GM19239 (cell line): ENCODE measurements at places on chromosomes 7 and 10.

DNA sequence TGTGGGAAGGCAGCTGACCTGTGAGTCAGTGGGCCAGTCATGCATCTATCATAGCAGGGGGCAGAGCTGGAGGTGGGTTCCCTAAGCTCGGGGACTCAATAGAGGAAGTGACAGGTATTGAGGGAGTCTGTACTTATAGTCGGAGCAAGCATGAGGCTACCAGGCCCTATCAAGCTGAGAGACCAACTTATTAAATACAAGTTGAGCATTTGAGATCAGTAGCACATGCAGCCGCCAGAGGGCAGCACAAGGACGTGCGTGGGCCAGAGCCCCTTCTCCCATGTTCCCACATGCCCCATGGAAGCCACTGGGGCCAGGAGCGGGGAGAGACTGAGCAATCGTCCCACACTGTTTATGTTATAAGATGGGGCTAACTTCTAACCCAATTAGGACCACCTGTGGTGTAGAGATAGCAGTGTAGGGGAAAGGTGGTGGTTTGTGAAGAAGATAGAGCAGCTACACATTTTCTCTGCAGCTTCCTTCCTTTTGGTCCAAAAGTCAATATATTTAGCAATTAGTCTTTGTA is 13.0 kb upstream of the STK31 start:
- peak; percentile 26 for DNase-seq

DNA sequence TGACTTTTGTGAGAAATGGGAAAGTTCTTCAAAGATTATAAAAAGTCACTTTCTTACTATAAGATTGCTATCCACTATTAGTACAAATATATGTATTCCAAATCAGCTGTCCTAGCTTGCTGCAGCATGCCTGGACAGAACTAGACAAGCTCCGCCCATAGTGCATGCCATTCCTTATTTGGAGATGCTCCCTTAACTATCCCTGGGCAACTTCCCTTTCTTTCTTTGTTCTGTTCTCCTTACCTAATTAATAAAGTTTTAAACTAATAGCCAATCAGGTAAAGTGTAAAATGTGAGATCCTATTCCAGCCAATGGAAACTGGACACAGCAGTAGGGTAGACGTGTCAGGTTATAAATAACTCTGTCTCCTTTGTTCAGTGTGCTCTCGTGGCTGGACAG is 281.9 kb downstream of the CAMK1D start:
- DNase-seq, result no peak

DNA sequence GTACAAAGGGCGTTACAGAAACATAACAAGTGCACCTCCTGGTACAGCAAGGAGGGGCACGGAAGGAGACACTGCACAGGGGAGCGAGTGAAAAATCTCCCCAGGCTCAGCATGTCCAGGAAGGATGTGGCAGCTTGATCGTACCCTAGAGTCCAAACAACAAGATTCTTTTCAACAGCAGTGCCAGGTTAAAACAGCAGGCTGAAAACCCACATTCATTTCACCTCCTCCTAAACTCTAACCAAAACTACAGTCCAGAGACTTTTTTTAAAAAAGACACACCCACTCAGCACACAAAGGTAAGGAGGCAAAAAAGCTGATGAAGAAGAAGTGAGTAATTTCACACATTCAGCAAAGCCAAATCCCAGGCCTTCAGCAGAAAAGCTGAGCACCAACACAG is 138.8 kb downstream of the SFMBT2 start:
- no peak for DNase-seq

DNA sequence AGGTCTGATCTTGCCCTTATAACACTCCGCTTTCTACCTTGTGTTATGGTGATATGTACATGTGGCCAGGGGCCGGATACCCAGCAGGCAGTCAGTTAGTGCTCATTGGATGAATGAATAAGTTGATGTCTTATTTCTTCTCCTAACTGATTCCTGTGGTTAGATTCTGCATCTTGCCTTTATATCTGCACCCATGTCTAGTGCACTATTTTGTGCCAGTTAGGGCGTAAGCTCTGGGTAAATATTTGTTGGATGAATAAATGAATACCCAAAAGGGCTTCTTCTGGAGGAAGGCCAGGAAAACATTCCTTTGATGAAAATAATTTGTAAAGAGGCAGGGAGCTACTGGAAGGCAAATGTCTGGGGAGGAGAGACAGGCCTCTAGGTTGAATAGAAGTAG is 148.2 kb downstream of the CHN2 start:
- DNase-seq, result no peak

GRCh38 chr10:31207636-31208035 is 111.4 kb upstream of the ZEB1 start:
- no peak for DNase-seq

DNA sequence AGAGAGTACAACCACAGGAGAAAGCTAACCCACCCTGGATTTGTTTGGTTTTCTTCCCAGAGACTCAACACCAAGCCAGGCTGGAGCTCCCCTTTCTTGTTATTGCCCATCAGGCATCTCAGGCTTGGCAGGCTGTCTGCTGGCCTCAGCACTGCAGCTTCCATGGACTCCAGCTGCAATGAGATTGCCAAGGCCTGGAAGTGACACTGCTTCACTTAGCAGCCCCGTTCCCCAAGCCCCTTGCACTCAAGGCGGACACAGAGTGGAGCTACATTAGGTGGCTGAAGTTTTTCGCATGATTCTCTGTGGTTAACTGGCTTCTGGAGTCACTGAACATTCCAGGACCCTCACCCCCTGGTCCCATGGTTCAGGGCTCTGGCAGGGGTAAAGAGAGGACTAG is 163.1 kb upstream of the GDF10 start:
- no peak for DNase-seq

GRCh38 chr10:131677671-131678070 is 223.1 kb upstream of the PPP2R2D start:
- no peak for DNase-seq

- DNase-seq, result no peak
These were observed 233.0 kb downstream of the EMX2 start for GRCh38 chr10:117775526-117775925.

- no peak for DNase-seq
These were observed 65.4 kb downstream of the CDK14 start for GRCh38 chr7:90661290-90662151.

- DNase-seq, result peak; percentile 64
These were observed 1.8 kb upstream of the PDGFA start for GRCh38 chr7:521221-522070.

DNA sequence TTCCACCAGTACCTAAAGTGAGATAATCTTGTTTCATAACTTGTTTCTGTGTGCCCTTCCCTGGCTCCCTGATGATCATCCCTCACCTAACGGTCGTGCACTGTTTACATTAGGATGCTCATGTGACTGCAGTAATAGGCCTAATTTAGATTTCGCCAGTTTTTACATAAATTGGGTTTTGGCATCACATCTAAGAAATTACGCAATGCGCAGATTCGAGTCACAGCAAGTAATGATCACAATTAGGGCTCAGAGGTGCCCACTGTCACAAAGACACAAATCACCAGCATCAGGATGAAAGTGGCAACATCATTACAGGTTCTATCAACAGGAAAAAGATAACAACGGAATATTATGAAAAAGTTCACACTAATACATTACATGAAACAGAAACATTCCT is 94.7 kb downstream of the LARP4B start:
- DNase-seq, result no peak

DNA sequence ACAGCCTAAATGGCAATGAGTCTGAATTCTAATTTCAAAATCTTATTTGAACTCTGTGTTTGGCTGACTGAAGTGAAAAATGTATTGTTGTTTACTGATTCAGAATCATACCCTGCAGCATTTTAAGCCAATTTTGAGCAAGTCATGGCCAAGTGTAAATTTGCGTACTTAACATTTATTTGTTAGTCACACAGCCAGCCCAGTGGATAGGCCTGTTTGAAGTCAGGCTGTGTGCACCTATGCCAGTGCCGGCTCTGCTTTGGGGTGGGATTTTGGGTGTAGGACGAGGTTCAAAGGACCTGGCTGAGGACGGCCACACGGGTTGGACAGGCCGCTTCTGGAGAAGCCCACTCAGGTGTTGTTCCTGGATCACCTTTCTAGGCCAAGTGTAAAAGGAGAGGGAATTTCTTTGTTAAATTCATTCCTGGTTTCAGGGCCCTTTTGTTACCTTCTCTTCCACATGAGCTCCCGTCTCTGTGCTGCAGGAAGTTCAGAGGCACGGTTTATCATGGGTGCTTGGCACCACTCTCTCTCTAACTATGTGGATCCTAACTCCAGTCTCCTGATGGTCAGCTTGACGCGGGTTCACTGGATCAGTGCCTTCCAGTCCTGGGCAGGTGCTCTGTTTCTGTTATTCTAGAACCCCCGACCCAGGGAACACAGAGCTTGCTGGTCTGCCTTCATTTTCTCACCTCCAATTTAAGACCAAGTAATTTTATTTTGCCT is 84.7 kb downstream of the CCNY start:
- no peak for DNase-seq

- no peak for DNase-seq
These were observed 73.4 kb downstream of the LYZL2 start for GRCh38 chr10:30556189-30556588.

- DNase-seq, result no peak
These were observed 5.2 kb upstream of the HTR7 start for GRCh38 chr10:90862908-90863514.

- DNase-seq, result no peak
These were observed 750.1 kb upstream of the SORCS1 start for GRCh38 chr10:107914450-107915214.

DNA sequence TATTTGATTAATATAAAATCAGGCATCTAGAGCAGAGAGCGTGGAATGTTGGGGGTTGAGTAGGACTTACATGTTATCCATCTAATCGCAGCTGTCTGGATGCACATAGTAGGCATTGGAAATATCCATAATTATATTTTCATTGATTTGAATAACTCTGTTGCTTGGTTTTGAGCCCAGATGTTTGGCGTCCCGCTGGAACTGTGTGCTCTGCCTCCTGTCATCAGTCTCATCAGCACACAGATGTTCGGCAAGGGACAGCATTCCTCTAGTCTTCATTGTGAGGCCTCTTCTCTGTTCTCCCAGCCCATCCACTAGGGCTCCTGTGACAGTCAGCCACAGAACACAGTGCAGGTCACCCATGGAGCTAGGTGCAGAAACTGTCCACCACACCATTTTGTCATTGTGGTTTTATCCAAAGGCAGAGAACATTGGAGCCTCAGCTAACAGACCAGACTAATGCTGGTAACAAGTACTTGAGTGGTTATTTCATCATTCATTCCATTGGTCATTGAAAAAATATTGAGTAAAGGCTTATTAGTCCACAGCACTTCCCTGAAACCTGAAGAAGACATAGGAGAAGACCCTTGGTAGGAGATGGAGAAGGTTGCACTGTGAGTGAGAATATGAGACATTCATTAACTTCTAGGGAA is 927.4 kb downstream of the LRMDA start:
- DNase-seq, result no peak

- peak; percentile 28 for DNase-seq
These were observed 24.9 kb upstream of the ADO start for GRCh38 chr10:62779487-62780248.

DNA sequence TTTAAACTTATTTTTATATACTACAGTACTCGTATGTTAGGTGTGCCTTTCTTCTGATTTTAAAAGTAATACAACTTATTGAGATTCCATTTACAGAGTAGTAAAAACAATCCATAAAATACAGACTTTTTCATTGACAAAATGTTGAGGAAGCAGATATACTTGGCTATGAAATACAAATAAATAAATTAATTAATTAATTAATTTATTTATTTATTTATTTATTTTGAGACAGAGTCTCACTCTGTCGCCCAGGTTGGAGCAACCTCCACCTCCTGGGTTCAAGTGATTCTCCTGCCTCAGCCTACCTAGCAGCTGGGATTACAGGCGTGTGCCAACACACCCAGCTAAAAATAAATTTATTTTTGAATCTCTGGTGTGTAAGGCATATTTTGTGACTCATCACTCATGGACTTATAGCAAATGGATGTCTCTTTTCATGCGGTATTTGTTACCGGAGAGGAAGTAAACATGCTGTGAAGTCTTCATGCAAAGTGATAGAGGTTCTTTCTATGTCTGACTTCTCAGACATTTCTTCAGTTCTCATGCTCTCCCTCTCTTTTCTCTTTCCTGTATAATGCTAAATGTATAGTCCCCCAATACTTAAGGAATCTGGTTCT is 20.2 kb upstream of the SRPK2 start:
- DNase-seq, result no peak

DNA sequence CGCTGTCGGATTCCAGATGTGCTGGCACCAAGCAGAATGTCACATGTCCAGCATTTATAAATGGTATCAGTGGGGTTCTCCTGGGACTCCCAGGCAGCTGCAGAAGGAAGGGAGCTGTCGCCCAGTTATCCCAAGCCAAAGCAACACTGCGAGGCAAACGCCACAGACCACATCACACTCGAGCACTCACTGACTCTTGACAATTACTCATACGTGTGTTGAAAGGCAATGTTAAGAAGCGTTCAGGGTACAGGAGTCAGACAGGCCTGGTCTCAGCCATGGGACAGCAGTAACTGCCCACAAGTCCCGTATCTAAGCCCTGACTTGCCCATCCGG is 113.4 kb downstream of the DIP2C start:
- DNase-seq, result no peak

DNA sequence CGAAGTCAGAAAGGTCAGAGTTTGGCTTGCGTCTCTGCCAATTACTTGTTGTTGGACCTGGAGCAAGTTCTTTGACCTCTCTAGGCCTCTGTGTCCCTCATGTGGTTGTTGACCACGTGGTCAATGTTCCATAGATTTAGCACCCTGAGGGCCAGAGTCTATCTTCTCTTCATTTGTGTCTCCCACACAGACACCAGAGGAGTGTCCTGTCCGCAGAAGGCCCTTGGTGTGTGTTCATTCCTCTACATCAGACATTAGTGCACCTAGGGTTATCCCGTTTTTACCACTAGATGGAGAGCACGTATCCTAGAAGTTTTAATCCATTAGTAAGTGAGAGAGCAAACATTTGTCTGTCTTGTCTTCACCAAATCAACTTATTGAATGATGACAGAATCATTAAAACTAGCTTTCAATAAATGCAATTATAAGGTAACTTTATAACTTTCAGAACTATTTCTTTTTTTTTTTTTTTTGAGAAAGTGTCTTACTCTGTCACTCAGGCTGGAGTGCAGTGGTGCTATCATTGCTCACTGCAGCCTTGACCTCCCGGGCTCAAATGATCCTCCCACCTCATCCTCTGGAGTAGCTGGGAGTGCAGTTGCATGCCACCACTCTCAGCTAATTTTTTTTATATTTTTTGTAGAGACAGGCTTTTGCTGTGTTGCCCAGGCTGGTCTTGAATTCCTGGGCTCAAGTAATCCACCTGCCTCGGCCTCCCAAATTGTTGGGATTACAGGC is 122.5 kb upstream of the ANKRD1 start:
- no peak for DNase-seq

DNA sequence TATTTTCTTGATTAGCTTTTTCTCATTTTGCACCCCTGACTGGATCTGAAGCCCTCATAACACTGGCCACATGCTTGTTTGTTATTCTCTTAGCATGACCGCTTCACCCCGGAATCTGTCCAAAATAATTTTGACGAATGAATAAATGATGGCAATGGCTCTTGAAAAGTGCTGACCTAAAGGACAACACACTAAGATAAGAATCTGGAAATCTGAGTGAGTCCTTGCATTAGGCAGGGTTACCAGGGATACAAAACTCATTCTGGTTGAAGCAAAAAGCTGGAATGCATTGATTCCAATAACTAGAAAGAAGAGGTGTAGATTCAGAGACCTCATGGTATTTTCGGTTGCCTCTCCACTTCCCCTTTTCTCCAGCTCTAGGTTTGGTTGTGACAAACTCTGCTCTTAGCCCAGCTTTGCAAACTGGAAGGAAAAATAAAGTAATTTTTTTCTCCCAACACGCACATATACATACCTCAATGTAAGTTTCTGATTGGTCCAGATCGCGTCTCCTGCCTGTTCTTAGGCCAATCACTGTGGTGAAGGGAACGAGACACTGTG is 157.4 kb downstream of the SKIDA1 start:
- DNase-seq, result no peak
